ENCODE measurements at places on chromosomes 1 and 21. TPM values are rescaled to one million over a fixed set of nuclear protein-coding genes. Genes with fewer than 3 reads are reported as not detected.

The RIPK4 gene
- total RNA-seq = 1.3 TPM

- no peak for DNase-seq
Observed at GRCh38 chr1:156502391-156502893, 1.9 kb upstream of the MEF2D start.

DNA sequence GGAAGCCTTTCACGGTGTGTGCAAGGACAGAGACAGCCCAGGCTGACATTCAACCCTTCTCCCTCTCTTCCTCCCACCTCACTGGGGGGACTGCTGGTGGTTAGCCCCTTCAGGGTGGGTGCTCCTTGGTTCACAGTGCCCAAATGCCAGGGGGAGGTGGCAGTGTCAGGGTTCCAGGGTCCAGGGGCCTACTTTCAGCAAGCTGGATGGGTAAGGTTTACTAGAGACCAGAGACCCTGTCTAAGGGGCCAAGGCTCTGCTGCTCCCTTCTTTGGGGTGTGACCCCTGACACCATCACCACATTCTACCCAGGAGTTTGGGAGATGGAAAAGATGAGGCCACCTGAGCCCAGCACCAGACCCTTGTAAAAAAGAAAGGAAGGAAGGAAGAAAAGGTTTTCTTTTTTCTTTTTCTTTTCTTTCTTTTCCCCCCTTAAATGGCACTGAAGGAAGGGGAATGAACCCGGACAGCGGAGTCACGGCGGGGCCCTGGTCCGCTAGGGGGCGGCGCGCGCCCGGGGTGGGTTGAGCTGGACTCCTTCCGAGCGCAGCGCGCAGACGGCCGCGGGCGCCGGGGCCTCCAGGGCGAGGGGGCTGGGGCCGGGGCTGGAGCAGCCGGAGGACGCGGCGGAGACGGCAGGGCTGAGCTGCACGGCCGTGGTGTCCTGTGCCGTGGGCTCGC lies 18.8 kb downstream of the KNCN start:
- DNase-seq = peak; percentile 90

DNA sequence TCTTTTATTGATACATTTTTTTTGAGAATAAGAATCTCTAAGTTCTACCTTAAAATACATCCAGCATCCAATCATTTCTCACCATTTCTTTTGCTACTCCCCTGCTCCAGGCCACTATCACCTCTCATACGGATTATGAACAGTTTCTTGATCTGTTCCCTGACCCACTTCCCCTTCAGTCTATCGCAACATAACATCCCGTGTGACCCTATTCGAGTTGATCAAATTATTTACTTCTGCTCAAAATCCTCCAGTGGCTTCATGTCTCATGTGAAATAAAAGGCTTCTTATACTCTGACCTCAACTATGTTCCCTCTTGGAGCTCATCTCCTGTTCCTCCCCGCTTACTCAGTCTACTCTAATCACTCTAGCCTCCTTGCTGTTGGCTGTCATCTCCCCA lies 5.2 kb downstream of the ALG14 start:
- DNase-seq = no peak

DNA sequence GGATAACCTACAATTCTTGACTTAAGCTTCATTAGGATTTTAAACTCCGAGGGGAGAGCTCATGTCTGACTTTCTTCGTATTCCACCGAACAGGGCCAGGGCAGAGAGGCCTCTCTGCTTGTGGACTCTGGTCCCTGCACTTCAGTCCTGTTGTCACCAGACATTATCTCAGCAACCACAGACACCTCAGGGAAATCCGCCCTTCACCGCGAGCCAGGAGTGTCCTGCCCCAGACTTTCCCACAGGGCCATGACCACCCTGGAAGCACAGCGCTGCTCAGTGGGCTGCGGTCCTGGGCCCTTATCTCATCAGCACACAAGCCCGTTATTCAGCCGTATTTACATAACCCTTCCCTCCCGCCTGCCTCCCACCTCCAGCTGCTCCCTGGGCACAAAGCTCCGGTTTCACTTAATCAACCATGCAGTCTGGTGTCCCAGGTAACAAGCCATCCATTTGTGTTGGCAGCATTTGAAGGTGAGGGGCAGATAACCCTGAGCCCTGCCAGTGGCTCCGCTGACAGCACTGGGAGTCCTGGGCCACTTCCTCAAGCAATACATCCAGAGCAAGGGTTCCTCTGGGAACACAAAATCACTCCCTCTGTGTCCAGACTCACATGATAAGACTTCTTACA lies 122.8 kb upstream of the RAB4A start:
- DNase-seq = peak; percentile 66

The ST6GALNAC3 gene
- total RNA-seq = 23.6 TPM

DNA sequence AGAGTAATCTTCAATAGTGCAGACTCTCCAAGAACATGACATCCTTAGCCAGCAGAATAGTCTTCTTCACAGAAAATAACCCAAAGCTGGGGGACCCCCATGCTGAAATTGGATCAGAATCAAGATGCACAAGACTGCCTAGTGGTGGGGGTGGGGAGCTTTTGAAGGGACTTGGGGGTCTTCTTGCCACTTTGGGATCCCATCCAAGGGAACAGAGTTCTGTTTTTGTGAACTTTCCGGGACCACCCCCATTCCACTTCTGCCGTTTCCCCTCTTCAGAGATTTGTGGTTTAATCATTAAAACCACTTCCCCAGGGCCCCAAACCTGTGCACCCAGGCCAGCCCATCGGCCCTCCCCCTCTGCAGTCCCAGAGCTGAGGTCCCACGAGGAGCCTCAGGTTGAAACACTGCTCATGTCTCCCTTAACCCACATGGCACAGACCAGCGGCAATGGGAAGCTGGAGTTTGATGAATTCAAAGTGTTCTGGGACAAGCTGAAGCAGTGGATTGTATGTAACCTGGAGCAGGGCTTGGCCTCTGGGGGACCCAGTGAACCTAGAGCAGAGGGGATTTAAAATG lies 44.9 kb downstream of the CAPN9 start:
- DNase-seq = no peak

GRCh38 chr1:102751111-102751510 lies 357.2 kb downstream of the COL11A1 start:
- no peak for DNase-seq

The TFAP2E gene
- total RNA-seq = not detected

DNA sequence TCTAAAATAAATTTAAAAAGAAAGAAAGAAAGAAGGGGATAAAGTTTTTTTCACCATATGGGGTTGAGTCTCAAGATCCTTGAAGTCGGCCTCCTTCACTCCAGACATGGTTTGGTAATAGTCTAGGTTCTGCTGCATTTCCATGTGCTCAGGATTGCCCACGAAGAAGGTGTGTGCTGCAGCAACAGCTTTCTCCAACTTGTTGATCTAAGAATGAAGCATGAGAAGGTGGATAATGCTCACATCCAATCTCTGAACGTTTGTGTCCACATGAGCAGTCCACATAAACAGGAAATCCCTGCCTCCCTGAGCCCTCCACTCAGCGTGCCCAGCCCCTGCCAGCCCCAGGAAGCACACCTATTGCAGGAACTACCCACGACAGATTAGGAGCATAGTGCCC lies 4.6 kb downstream of the P3H1 start:
- no peak for DNase-seq

- DNase-seq = peak; percentile 36
Observed at GRCh38 chr1:72851597-72851996, 569.3 kb upstream of the NEGR1 start.

The FCN3 gene
- not detected for total RNA-seq

DNA sequence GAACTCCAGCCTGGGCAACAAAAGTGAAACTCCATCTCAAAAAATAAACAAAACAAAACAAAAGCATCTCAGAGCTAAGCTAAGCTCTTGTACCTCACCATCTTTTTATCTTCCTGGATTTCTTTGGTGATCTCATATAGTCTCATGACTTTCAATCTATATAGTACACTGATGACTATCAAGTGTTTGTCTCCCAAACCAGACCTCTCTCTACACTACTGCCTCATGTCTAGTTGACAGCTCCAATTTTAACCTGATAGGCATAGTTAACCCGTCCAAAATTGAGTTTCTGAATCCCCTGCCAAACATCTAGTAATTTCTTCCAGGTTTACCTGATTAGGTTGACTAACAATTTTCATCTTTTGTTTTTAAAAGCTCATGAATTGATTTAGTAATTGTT lies 151.7 kb downstream of the COP1 start:
- no peak for DNase-seq

GRCh38 chr1:8017495-8018197 lies 8.5 kb downstream of the ERRFI1 start:
- peak; percentile 48 for DNase-seq

The LCE3D gene
- not detected for total RNA-seq

The AGO1 gene
- 33.8 TPM for total RNA-seq

The SERTAD4 gene
- 2.5 TPM for total RNA-seq

DNA sequence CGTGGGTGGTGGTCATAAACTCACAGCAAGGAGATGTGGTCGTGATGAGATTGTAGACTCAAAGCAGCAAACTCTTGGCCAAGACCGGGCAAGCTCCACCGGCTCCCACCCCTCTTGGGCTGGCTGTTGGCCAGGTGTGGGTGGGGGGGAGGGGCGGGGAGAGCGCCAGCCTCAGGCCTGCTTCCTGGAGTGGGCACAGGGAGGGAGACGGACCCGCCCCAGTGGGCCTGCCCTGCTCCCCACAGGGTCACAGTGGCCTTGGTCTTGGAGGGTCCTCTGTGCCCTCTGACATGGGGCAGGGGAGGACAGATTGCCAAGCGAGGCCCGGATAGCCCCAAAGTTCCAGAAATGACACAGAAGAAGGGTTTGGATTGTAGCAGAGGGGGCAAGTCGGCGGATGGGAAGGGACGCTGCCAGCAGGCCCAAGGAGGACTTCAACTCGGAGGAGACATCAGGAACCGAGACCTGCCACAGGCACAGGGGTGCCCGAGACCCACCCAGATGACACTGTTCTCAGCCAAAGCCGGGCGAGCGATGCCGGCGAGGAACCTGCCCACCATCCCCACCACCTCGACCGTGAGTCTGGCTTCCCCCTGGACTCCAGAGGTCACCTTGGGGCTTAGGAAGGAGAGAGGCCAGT lies 85.4 kb upstream of the ACTRT2 start:
- DNase-seq = no peak

- no peak for DNase-seq
Observed at GRCh38 chr21:28801906-28802305, 190.8 kb downstream of the LTN1 start.

DNA sequence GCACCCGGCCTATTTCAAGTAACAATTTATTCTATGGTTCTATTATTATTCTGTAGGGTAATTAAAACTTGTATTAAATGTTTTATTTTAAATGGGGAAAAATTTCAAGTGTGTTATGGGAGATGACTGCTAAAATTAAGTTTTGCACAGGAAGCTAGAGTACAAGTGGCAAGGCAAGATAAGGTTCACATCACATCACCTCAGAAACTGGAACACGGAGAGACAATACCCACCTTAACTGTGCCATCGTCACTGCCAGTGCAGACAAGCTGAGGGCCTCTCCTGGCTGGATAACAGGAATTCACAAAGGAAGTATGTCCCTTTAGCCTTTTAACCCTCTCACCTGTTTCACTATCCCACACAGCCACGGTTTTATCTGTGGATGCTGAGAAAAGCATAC lies 7.6 kb downstream of the SNRNP40 start:
- DNase-seq = no peak

GRCh38 chr1:76786222-76786621 lies 81.1 kb upstream of the ST6GALNAC5 start:
- DNase-seq = no peak

GRCh38 chr1:172966844-172967540 lies 83.7 kb downstream of the TNFSF18 start:
- DNase-seq = no peak

DNA sequence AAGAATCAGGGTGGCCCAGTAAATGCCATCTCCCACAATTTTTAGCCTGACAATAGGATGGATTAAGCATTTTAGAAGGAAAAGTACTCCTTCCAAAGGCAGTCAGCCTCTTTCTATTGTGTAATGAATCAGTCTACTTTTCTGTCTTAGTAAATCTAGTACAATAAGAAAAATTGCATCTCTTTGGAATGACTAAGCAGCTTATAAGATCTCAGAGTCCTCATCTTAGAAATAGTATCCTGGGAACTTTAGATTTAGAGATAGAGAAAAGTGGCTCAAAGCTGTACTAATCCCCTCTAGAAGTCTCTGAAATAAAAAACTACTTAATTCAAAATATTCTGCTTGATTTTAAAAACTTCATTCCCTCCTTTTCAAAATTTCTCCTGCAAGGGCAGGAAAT lies 81.4 kb downstream of the SLC44A5 start:
- peak; percentile 6 for DNase-seq

DNA sequence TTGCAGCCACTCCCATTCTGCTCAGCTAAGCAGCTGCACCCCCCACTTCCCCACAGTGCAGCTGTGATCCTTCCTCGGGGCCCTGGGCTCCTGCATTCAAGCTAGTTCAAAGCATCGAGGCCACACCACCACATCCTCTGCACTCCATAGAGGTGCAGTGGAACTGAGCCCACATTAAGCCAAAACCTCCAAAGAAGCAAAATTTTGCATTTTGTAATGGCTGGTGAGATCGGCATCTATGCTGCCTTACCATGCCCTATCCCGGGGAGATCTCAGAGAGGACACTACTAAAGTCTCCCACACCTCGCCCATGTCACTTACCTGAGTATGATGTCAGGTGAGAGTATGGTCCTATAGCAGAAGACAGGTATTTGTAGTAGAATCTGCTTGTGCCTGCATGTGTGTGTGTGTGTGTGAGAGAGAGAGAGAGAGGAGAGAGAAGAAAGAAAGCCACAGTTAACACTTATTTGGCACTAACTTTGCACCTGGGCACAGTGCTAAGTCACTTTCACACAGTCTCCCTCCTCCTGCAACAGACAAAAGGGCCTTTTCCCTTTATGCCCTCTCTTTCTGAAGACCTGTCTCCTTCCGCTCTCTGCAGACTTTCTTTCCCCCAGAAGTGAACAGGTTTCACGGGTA lies 89.8 kb downstream of the KIF14 start:
- DNase-seq = no peak

DNA sequence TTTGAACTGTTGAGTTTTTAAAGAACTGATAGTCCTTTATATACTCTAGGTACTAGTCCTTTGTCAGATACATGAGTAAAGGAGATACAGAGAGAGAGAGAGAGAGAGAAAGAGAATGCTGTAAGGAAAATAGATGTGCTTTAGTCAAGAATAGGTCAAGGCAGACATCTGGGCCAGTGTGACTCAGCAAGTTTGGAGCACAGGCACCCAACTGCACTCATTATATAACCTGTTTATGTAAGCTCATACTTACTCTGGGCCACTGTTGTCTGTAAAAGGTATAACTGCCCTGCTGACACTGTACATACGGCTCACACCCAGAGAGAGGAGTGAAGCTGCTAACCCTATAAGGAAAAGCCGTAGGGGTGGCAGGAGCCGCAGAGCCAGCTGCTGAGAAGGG lies 32.2 kb upstream of the AKT3 start:
- DNase-seq = no peak

DNA sequence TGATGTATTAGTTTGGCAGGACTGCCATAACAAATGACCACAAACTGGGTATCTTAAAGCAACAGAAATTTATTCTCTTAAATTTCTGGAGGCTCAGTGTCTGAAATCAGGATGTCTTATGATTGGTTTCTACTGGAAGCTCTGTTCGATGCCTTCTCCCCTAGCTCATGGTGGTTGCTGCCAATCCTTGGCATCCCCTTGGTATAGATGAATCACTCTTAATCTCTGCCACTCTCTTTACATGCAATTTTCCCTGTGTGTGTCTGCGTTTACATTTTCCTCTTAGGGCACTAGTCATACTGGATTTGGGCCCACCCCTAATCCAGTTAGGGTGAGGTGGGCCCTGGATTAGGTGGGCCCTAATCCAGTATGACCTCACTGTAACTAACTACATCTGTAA lies 54.7 kb upstream of the MPC2 start:
- no peak for DNase-seq
